ENCODE measurements at places on chromosomes 13 and 19.

GRCh38 chr13:86085890-86086289 lies 286.7 kb upstream of the SLITRK6 start:
- DNase-seq: no peak

DNA sequence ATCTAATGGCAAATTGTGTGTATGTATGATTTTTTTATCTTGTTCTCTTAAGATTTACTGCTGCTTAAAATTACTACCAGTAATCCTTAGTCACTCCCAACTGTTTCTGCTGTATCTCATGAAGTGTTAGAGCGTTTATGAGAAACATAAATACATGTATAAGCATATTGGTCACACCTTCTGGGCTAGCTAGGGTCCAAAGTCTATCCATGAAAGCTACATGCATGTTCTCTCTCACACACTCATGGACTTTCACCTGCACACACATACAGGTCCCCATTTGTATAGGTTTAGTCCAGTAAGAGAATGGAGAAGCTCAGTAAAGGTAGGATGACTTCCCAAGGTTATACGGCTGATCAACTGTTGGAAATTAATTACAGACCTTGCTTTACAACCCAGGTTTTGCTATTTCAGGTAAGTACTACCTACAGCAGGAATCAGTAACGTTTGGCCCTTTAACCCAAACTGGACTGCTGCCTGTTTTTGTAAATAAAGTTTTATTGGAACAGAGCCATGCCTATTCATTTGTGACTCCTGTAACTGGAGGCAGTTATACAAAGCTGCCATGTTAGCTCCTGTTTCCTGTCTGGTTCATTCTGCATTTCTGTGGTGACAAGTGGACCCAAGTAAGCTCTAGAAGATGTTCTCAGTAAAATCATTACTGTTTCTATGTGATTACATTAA lies 15.3 kb downstream of the METTL21C start:
- no peak for DNase-seq

- no peak for DNase-seq
Observed at GRCh38 chr13:59635589-59635988, 528.1 kb downstream of the DIAPH3 start.

- DNase-seq: no peak
Observed at GRCh38 chr13:22432690-22433089, 748.1 kb upstream of the SGCG start.

GRCh38 chr19:43743059-43743458 lies 11.7 kb downstream of the SMG9 start:
- no peak for DNase-seq

DNA sequence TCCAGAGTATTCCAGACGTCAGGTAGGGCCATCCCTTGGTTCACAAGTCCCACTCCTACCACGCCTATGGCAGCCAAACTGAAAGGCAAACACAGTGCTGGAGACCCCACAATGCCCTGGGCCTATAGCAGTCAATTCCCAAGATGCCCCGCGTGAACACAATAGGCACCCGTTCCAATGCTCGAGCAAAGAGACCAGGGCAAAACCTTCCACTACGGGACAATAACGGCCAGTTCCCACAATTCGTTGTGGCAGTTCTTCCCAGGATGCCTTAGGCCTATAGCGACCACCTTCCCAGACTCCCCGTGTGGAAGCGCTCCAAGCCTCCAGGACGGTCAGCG lies 538 bp downstream of the ZNF428 start:
- peak; percentile 31 for DNase-seq

- no peak for DNase-seq
Observed at GRCh38 chr13:39571502-39572092, 31.4 kb downstream of the LHFPL6 start.

DNA sequence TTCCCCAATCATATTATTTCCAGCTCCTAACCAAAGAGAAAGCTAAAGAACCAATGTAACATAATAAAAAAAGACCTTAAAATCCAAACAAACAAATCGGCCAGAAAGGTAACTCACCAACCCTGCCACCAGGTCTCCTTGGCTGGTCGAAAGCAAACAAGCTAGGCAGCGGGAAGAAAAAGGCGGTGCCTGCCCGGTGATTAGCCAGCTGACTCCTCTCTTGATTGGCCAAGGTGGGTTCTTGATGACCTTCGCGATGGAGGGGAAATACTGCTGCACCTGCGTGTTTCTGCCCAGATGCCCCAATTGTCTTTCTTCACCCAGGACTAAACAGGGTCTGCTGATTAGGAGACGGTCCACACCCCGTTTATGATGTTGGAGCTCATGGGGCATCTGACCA lies at the start of gene NLRP11:
Gene NLRP11, minus strand, starts transcription at position 154 of the 400 bp plus-strand sequence. CDS start 13,825 bp downstream, outside the sequence.
- DNase-seq: no peak

DNA sequence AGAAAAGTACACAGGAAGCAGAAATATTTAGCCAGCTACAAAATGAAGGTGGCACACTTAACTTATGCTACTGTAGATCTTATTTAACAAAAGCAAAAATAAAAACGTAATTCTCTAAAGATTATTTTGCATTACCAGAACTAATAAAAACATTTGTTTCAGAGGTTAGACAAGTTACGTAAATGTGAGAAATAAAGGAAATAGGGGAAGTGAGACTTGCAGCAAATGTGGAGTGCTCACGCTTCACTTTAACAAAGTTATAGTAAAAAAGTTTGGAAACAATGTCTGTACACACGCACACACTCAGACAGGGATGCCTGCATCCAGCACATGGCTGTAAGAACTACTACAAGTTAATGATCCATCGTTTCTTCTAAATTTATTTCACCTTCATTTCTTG lies 83.7 kb downstream of the NALCN start:
- DNase-seq: no peak

GRCh38 chr13:112464720-112465119 lies 88.6 kb downstream of the SPACA7 start:
- no peak for DNase-seq

GRCh38 chr19:14149509-14149994 lies 13.2 kb upstream of the ASF1B start:
- DNase-seq: no peak

DNA sequence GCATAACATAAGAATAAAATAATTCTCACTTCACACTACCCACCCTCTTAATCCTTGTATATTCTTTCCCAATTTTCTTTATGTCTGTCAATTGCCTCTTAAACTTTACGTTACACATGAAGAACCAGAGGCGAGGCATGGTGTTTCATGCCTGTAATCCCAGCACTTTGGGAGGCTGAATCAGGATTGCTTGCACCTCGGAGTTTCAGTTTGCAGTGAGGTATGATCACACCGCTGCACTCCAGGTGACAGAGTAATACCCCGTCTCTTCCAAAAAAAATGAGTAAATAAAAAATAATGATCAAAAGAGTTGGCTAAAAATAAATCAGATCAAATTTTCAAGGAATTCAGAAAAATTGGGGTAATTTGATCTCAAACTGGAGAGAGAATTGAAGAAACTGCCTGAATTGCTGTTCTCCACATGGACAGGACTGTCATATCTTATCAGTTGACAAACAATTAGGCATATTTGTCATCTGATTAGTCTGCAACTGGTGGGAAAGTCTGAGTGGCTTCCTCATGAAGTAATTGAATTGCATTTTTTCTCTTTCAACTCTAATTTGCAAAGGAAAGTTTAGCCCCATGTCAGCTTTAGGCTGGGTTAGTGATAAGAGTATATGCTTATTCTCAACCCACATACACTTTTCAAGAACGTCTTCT lies 302.9 kb downstream of the ITGBL1 start:
- no peak for DNase-seq

DNA sequence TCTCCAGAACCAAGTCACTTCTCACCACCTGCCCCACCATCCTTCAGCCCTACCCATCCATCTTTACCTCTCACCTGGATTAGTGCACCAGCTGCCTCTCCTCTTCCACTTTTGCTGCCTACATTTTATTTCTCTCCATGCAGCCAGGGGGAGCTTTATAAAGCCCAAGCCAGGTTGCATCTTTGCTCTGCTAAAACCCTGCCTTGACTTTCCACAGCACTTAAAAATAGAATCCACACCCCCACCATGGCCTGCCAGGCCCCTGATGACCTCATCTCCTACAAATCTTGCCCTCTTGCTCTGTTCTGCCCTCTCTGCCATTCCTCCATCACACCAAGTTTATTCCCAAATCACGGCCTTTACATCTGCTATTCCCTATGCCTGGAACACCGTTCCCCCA lies 1.8 kb downstream of the HOOK2 start:
- no peak for DNase-seq

- no peak for DNase-seq
Observed at GRCh38 chr13:73254827-73255226, 196.0 kb downstream of the KLF5 start.

GRCh38 chr19:20863176-20863575 lies 59.9 kb upstream of the ZNF85 start:
- DNase-seq: no peak

DNA sequence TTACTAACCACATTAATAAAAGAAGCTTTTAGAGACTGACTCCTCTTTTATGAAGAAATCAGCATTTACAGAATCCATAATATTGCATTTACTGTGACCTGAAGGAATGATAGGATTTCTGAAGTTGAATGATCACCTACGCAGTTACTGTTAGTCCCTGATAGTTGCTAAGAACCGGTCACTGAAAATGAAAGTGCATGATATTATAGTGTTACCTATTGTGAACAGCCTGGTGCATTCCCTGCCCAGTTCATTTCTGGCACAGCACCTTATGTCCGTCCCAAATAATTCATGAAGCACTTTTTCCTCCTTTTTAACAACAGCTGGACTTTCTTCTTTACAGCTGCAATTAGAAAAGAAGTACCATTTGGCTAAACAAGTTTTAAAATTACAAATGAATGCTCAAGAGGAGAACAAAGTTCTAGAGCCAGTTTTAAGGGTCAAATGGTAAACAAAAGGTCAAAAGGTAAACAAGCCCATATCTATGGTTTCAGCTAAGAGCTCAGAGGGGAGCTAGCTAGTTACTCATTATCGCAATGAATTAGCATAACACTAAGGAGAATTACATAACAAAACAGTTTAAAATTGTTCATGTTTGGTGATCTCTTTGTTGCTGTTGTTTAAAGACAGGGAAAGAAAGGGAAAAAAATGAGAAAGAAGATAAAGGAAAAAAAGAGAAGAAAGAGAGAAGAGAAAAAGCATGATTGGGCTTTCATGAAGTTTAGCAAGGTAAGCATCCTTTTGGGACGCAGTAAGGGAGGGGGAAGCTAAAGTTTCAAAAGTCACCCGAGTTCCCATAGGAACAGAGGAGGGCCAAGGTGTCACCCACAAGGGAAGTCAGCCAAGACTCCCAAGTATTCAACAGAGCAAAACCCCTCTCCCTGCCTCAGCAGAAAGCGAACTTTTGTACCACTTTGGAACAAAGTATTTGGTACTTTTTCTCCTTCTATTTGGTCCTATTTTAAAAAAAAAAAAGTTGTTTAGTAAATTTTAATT lies 50.2 kb downstream of the FLT3 start:
- no peak for DNase-seq

- DNase-seq: no peak
Observed at GRCh38 chr13:47897411-47898050, 103.5 kb downstream of the SUCLA2 start.

GRCh38 chr13:48121733-48122132 lies 26.8 kb upstream of the MED4 start:
- DNase-seq: no peak

DNA sequence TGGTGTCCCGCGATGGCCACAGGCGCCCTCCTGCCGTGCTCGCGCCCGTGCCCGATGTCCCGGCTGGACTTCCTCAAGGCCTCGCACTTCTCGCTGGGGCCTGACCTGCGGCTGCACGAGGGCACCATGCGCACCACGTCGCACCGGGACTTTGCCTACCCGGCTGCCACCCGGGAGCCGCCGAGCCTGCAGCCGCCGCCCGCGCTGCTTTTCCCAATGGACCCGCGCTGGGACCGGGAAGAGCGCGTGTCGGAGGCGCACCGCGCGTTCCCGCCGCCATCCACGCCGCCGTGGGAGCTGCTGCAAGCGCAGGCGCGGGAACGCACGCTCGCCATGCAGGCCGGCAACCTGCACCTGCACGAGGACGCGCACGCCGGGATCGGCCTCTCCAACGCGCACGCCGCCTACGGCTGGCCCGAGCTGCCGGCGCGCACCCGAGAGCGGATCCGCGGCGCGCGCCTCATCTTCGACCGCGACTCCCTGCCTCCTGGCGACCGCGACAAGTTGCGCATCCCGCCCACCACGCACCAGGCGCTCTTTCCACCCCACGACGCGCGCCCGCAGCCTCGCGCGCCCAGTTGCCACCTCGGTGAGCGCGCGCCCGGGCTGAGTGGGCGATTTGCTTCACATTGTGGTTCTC lies 12.1 kb upstream of the PEX11G start:
- DNase-seq: peak; percentile 50

- no peak for DNase-seq
Observed at GRCh38 chr13:75961911-75962310, 325.8 kb downstream of the LMO7 start.

- DNase-seq: no peak
Observed at GRCh38 chr13:75226733-75227435, 255.1 kb downstream of the TBC1D4 start.

DNA sequence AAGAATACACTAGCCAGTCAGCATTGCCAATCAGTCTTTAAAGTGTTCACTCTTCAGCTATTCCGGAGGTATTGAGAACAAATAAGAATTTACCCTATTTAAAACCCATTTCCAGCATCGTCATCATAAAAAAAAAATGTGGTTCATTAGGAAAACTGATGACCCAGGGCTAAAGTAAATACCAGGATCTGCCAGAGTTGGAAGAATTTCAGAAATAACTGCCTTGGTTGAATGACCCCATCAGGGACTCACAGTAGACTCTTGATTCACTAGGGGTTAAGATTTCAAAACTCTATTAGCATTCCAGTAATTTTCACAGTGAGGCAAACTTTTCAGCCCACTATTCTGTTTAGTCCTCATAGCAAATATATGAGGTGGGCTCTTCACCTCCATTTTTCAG lies 377.0 kb downstream of the ITGBL1 start:
- no peak for DNase-seq

DNA sequence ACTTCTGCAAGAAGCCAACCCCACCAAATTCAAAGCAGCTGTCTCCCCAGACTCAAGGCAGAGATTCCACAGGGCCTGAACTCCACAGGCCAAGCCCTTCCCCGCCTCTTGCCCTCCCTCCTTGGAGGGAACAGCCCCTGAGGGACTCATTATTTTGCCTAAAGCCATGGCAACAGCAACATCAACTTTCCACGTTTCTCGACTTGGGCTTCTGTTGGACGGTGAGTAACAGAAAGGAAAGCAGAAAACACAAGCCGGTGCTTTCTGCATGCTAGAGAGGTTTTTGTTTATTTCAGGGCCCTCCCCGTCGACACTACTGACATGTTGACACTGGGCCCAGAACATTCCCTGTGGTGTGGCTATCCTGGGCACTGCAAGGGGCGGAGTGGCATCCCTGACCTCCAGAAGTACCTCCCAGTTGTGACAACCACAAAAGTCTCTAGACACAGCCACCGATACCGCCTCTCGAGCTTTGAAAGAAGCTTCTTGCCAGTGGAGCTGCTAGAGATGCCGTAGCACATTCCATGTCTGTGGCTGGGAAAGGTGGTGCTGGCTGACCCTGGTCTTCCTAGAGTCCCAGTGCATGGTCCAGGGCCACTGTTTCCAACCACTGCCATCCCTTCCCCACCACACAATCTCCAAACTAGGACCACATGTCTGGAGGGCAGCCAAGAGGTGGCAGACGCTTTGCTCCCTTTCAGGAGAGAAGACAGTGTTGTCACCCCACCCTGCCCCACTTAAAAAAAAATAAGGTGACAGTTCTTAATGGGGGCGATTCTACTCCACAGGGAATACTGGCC lies 12.8 kb downstream of the CAPS start:
- no peak for DNase-seq
